GM04504 (cell line): ENCODE measurements at places on chromosomes 1 and 21.
A peak's percentile ranks its signal among the peaks of the same experiment; 100 is the strongest.

DNA sequence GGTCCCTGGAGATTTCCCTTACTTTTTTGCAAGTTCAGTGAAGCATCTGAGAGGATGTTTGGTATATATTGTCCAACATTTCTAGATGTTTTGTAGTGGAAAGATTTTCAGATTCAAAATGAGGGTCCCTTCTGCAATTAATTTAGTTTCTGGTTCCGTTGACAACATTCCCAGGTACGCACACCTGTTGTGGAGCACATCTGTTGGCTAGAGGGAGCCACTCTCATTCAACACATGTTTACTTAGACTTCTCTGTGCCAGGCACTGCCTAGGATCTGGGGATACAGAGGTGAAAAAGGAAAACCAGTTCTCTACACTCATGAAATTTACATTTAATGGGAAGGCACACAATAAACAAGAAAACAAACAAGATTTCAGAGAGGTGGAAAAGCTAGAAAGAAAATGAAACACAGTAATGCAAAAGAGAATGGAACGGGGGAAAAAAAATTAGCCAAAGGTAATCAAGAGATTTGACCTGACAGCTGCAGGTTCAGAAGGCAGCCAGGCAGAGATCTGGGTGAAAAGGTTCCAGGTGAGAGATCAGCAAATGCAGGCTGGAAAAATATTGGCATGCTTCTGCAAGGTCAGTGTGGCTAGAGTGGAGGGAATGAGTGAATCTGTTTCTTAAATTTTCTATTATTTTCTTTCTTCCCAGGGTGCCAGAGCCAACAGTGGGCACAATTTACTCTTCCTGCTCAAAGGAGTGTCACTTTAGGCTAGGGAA lies 48.4 kb upstream of the KAZN start:
- no peak for DNase-seq

- DNase-seq, result no peak
These were observed 16.5 kb downstream of the KRTAP19-1 start for GRCh38 chr21:30463713-30464112.

DNA sequence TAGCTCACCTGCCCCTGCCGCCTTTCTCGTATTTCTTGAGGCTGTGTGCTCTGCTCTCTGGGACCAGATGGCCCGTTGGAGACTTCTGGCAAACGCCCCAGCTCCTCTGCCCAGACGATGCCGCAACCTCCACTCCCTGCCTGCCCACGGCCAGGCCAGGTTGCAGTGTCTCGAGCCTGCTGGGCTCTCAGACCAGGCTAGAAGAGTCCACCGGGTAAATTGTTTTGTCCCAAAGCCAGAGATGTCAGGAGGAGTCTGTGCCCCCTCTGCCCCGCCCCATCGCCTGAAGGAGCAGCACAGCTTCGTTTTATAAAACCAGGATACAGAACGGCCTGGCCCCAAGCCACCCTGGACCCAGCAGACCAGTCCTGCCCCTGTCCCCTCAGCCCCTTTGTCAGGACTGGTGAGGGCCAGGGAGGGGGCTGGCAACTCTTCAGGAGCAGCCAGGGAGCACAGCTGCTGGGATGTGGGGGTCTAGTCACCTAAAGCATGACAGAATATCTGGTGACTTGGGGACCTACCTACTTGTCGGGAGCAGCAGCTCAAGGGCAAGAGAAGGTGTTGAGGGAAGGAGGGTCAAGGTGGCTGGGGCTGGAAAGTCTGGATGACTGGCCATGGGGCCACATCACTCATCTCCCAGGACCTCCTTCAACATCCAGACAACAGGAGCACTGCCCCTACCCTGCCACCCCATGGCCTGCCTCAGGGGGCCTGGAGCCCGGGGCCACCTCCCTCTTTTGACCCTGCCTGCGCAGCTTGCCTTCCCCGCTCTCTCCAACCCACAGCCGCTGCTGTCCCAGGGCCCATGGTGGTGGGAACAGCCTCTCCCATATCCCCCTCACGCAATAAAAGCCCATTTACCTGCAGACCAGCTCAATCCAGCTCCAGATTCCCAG lies 33.9 kb upstream of the LBR start:
- DNase-seq, result no peak

DNA sequence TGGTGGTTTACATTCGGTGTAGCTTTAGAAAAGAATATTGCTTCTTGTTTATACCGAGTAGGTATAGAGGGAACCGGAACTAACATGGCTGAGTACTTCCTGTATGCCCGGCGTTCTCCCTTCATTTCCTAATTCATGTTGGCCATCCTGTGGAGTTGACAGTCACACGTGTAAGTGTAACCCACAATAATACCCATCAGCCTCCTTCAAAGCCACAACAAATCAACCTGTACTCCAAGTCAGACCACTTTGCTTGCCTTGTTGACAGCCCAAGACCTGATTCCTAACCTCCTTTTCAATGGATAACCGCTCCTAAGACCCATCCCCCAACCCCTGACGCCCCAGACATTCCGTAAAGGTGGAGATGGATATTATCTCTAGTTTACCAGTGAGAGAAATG lies 42.1 kb downstream of the UBE2U start:
- DNase-seq, result no peak

DNA sequence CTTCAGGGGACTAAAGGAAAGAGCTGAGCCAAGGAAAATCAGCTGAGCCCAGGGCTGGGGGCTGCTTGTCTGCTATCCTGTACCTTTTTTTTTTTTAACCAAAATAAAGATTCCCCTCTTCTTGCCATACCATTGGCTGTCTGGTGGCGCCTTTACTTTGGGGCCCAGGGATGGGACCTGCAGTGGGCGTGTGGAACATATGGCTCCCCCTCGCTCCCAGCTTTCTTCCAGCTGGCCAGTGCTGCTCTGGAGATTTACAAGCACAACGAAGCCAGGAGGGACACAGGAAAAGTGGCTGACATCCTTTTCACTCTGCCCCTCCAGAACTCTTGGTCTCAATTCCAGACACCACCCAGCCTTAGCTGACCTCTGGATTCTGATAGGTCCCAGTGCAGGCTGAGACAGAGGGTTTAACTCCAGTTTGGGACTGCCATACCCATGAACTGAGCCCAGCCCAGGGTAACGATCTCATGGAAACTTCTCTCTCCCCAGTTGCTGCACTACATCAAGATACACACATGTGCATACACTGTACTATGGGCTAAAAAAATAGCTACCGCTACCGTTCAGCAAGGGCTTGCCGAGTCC lies 5.4 kb upstream of the SFN start:
- DNase-seq, result no peak

- no peak for DNase-seq
These were observed 98.4 kb downstream of the MAGI3 start for GRCh38 chr1:113488576-113489177.

DNA sequence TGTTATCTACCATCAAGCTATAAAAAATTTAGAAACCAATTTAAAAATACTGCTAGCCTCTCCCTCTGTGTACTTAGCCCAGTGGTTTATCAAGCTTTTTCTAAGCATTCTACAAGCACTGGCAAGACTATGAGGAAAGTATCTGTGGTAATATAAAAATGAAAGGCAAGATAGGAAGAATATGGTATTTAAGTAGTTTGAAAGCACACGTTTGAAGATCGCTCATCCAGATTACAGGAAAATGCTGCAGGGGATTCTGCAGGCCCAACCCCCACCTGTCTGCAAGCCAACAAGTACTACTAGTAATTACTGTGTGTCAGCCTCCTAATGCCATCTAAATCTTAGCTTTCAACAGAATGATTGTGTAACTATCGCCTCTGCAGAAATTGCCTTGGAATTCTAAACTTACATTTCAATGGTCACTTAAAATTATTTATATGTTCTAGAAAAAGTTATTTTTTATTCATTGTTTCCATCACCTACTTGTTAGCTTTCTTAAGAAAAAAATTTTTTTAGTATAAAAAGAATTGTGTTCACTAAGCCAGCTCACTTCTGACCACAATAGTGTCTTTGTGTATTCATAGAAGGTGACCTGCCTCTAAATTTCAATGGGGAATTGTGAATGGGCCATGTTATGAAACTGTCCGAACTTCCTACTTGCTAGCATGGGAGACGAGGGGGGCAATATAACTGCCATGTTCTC lies 8.5 kb downstream of the ERRFI1 start:
- DNase-seq, result peak; percentile 32

DNA sequence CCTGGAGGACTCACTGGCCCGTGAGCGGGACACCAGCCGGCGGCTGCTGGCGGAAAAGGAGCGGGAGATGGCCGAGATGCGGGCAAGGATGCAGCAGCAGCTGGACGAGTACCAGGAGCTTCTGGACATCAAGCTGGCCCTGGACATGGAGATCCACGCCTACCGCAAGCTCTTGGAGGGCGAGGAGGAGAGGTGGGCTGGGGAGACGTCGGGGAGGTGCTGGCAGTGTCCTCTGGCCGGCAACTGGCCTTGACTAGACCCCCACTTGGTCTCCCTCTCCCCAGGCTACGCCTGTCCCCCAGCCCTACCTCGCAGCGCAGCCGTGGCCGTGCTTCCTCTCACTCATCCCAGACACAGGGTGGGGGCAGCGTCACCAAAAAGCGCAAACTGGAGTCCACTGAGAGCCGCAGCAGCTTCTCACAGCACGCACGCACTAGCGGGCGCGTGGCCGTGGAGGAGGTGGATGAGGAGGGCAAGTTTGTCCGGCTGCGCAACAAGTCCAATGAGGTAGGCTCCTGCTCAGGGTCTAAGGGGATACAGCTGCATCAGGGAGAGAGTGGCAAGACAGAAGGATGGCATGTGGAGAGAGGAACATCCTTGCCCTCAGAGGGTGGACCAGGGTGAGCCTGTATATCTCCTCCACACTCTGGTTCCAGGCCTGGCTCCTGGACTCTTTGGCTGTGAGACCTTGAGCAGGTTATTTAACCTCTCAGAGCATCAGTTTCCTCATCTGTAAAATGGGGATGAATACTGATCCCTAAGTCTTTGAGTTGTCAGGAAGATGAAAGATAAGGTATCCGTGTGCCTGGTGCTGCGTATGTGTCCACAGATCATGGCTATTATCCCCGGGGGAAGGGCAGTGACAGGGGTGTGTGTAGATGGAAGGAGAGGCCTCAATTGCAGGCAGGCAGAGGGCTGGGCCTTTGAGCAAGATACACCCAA lies 17.2 kb upstream of the SEMA4A start:
- no peak for DNase-seq

- DNase-seq, result no peak
These were observed 37.7 kb downstream of the SYF2 start for GRCh38 chr1:25194572-25195020.

DNA sequence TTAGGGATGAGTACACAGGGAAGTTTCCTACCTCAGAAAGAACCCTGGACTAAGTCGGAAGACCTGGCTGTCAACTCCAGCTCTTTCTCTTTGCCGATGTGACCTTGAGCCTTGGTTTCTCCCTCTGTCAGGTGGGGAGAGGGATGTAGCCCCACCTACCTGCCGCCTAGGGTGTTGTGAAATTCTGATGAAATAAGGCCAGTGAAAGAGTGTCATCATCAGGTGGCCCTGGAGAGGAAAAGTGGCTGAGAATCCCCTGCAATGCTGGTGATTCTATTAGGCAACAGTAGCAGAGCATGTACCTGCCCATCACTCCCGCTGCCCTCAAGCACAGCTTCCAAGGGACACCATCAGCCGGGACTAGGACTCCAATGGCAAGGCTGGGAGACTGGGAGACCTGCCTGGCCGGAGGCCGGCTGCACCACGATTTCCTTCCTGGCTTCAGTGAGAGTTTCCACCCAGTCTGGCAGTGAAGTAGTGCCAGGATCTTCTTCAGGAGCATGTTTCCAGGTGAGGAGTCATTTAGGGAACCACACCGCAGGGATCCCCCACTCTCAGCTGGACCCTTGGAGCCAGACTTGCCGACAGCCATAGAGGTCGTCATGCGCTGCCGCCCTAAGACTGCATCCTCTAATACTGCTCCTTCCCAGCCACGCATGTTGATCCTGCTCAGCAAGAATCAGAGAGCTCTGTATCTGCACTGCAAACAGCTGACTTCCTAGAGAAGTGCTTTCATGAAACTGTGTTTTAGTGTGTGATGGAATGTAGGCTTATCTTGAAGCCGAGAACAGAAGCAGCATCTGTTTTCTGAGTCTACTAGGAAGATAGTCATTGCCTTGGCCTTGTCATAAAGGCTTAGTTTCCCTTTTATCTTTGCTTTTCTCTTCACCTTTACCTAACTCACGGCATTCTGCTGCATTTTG lies 88.0 kb upstream of the F3 start:
- DNase-seq, result no peak

DNA sequence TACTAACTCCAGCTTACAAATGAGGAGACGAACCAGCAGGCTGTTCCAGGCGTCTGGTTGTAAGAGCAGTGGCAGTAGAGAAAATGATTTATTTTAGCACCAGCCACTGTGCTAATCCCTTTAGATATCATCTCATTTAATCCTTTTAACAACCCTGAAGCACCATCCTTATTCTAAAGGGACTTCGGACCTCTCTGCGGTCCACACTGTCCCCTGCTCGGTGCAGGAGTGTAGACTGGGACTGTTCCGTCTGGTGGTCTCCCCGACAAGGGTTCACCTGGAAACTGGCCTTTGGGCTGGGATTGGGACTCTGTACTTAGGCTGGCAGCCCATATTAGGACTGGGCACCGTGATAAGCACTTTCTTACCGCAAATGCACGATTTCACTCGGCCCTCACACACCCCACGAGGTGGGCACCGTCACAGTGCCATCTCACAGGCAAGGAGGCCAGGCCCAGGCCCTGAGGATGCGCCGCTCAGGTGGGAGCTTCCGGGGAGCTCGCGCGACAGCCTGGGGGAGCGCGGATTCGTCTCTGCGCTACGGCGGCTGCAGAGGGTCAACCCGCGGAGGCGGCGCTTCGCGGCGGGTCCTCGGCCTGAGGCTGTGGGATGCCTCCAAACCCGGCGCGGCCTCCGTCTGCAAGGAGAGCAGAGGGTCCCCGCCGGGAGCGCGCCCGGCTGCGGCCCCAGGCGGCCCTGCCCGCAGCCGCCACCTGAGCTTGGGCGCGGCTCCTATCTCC lies 45.2 kb downstream of the ATP1A1 start:
- peak; percentile 50 for DNase-seq

DNA sequence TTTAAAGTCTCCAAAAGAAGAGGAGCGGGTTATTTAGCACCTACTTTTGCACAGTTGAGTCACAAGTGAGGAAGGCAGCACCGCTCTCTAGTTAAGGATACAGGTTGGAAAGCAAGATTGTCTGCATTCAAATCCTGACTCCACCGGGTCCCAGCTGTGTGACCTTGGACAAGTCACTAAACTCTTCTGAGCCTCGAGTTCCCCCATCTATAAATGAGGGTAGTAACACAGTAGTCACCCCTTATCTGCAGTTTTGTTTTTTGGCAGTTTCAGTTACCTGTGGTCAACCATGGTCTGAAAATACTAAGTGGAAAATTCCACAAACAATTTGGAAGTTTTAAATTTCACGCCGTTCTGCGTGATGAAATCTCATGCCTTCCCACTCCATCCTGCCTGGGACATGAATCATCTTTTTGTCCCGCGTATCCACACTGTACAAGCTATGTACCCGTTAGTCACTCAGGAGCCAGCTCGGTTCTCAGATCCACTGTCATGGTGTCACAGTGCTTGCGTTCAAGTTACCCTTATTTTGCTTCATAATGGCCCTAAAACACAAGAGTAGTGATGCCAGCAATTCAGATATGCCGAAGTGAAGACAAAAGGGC lies 49.4 kb downstream of the CAPZB start:
- DNase-seq, result no peak

GRCh38 chr1:95004013-95004412 lies 68.7 kb downstream of the ALG14 start:
- DNase-seq, result no peak

GRCh38 chr1:153293851-153294250 lies 18.9 kb downstream of the PGLYRP3 start:
- no peak for DNase-seq

- DNase-seq, result no peak
These were observed 6.8 kb upstream of the TADA1 start for GRCh38 chr1:166882893-166883292.
